Panc1 (cell line): ENCODE measurements at places on chromosomes 12 and 14.

DNA sequence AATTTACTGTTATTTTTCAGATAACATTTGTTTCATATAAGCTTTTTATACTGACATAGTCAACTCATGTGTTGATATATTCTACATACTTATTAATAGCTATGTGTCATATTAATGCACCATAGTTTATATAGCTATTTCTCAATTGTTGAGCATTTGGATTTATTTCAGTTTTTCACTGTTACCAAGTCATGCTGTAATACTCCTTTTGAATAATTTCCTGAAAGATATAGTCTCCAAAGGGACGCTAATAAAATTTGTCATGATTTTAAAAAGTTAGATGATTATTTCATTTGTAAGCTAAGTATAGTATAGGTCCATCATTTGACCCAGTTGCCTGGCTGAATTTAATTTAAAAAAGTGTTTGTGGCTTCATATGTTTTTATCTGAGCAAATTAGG is 47.8 kb downstream of the ATL1 start:
- DNase-seq = no peak

DNA sequence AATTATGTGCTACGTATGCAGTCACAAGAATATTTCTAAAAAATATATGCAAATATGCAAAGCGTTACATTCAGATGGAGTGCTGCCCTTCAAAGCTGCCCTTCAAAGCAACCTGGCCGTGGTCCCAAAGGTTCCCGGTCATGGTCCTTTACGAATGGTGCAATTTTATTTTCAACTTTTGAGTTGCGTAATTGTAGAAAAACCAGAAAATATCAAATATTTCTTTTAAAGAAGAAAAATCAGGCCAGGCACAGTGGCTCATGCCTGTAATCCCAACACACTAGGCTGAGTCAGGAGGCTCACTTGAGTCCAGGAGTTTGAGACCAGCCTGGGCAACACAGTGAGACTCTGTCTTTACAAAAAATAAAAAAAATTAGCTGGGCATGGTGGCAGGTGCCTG is 21.4 kb downstream of the CLSTN3 start:
- DNase-seq = no peak

DNA sequence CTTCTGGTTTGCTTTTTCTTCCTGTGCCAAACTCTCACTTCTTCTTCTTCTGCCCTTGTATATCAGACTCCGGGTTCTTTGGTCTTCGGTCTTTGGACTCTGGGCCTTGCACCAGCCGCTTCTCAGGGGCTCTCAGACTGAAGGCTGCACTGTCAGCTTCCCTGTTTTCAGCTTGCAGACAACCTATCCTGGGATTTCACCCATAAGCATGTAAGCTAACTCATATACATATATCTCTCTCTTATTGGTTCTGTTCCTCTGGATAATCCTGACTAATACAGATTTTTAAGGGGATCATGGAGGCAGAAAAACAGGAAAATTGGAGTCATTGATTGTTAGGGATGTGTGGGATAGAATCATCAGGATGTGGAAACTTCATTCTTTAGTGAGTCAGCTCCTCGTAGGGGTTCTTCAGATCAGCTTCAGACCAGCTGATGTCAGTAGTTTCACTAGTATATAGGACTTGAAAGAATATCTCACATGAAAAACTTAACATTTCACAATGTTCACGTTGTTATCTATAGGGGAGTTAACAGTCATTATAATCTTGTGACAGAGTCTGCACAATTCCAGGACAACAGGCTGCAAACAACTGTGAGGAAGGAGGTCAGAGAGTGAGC is 102.9 kb downstream of the RASSF9 start:
- no peak for DNase-seq

- DNase-seq = no peak
Measured at GRCh38 chr12:26150736-26151450, 26.1 kb upstream of the BHLHE41 start.

DNA sequence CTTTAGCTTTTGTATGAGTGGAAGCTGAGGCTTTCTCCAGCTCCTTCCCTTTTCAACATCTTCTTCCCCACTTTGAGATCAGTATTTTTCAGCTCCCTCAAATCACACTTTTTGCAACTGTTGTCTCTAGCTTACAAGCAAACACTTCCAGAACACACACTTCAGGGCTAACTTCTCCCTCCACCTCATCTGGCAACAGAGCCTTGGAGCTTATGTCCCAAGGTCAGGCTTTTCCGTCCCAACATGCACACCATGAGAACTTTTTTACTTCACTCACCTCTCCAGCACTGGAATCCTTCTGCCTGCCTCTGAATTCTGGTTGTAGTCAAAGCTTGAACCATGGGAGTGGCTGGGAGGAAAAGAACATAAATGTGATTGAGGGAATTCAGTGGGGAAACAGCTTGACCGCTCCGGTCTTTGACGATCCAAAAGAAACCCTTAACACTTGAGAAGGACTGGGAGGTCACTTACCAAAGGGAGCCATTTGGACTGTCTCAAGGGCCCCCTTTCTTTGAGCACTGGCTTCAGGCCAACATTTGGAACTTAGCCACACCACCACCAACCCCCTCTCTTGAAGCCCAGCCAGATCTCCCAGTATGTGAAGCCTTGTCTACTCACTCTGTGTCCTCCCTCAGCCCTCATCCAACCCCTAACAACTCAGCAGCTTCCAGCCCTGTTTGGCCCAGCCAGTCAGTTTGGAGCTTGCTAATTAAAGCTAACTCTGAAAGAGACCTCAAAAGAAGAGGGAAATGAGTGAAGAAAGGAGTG is 3.9 kb upstream of the BLOC1S1 start:
- DNase-seq = no peak

DNA sequence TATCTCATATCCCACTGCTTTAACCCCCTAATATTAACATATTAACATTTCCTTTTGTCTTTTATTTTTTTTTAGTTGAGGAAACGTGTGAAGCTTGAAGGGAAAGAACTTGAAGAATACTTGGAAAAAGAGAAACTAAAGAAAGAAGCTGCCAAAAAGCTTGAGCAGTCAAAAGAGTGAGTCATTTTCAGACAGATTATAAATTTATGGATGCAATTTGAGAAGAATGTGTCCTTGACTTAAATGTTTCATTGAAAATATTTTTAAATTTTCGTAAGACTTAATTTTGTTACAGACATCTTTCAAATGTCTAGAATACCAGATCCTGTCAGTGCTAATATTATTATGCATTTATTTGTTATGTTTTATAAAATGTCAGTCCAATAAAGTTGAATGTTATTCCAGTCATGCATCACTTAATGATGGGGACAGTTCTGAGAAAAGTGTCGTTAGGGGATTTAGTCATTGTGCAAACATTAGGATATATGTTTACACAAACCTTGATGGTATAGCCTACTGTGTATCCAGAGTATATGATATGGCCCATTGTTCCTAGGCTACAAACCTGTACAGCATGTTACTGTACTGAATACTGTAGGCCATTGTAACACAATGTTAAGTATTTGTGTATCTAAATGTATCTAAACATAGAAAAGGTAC is 32.6 kb downstream of the CPSF2 start:
- no peak for DNase-seq
